Neural progenitor cell (in vitro differentiated cells): ENCODE measurements at places on chromosomes 16 and 17. TPM values are rescaled to one million over a fixed set of nuclear protein-coding genes. Genes with fewer than 3 reads are reported as not detected.

CXCL16 gene
- total RNA-seq, result 0.21 and 0.43 TPM in 2 replicates

- H3K4me1 ChIP-seq, result peaks cover 7% of the 10 kb centered on the region
- H3K27me3 ChIP-seq, result no peaks in the 10 kb centered on the region
- peak overlapping the region; percentile 53 for H3K4me3 ChIP-seq
- H3K36me3 ChIP-seq, result no peaks in the 10 kb centered on the region
Observed at GRCh38 chr17:73091770-73092522, 542 bp downstream of the SLC39A11 start.

PIK3R5 gene
- 0.90 and 0.99 TPM in 2 replicates for total RNA-seq

ZNF232 gene
- total RNA-seq, result 25.5 and 29.4 TPM in 2 replicates

- no peak overlapping the region for H3K4me3 ChIP-seq
- no peak overlapping the region for H3K27ac ChIP-seq
- H3K36me3 ChIP-seq, result no peaks in the 10 kb centered on the region
Observed at GRCh38 chr16:21227866-21228265, 5.6 kb upstream of the ANKS4B start.

DNA sequence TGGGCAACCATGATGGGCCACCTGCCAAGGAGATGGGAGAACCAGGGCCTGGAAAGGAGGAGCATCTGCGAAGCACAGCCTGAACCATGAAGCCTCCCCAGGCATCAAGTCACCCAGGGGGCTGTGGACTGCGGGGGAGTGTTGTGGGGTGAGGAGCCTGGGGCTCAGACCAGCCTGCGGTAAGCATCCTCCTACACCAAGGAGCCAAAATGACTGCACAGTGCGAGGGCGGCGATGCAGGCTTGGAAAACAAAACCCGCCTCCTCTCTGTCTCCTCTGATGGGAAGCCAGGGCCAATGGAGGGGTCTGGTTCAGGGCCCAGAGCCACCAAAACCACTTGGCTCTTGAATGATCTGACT lies 18.1 kb upstream of the MAF start:
- no peak overlapping the region for H3K4me3 ChIP-seq
- H3K27me3 ChIP-seq, result no peaks in the 10 kb centered on the region
- no peaks in the 10 kb centered on the region for H3K4me1 ChIP-seq
- no peaks in the 10 kb centered on the region for H3K36me3 ChIP-seq

DNA sequence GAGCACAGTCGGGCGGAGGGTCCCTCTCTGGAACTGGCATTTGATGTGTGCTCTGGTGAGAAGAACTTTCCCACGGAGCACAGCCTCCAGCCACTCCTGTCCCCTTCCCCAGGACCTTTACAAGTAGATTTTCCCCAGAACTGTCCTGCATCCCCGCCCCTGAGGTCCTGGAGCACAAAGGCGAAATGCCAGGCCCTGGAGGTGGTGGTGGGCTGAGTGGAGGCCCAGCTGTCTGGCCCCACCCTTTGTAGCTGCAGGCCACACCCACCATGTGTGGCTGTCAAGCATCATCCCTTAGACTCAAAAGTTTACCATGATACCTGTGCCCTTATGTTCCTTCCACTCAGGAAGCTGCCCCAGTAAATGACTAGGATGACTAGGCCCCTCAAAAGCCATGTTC lies 37.7 kb downstream of the PLD6 start:
- no peaks in the 10 kb centered on the region for H3K27me3 ChIP-seq
- H3K27ac ChIP-seq, result no peak overlapping the region
- H3K4me3 ChIP-seq, result no peak overlapping the region
- H3K4me1 ChIP-seq, result no peaks in the 10 kb centered on the region
- no peak for DNase-seq
